ENCODE measurements at places on chromosomes 12 and 14.

- no peak overlapping the region for H3K27ac ChIP-seq
- H3K36me3 ChIP-seq = peaks cover 15% of the 10 kb centered on the region
- DNase-seq = no peak
- H3K4me1 ChIP-seq = peaks cover 12% of the 10 kb centered on the region
- no peak overlapping the region for H3K4me3 ChIP-seq
Measured at GRCh38 chr12:125110641-125111360, 45.6 kb downstream of the AACS start.

DNA sequence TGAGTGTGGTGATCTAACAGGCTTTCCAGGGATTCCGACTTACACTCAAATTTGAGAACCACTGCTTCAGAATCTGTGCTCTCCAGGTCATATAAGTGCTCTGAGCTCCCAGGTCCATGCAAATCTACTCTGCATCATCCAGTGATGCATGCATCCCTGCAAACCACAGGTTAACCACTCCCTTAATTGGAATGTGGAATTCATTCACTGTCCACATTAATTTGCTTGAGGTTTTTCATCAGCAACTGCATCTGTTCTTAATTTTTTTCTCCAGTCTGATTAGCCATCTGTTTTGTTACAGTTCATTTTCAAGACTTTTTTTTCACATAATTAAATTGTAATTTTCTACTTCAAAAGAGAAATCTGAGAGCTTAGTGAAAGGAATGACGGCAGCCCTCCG lies 43.4 kb upstream of the RIN3 start:
- no peaks in the 10 kb centered on the region for H3K4me1 ChIP-seq
- no peak overlapping the region for H3K4me3 ChIP-seq

GRCh38 chr12:94761559-94761958 lies 111.2 kb upstream of the TMCC3 start:
- no peaks in the 10 kb centered on the region for H3K27me3 ChIP-seq
- H3K27ac ChIP-seq = no peak overlapping the region
- no peak overlapping the region for H3K4me3 ChIP-seq
- H3K4me1 ChIP-seq = peaks cover 29% of the 10 kb centered on the region
- DNase-seq = no peak
- H3K36me3 ChIP-seq = no peaks in the 10 kb centered on the region

DNA sequence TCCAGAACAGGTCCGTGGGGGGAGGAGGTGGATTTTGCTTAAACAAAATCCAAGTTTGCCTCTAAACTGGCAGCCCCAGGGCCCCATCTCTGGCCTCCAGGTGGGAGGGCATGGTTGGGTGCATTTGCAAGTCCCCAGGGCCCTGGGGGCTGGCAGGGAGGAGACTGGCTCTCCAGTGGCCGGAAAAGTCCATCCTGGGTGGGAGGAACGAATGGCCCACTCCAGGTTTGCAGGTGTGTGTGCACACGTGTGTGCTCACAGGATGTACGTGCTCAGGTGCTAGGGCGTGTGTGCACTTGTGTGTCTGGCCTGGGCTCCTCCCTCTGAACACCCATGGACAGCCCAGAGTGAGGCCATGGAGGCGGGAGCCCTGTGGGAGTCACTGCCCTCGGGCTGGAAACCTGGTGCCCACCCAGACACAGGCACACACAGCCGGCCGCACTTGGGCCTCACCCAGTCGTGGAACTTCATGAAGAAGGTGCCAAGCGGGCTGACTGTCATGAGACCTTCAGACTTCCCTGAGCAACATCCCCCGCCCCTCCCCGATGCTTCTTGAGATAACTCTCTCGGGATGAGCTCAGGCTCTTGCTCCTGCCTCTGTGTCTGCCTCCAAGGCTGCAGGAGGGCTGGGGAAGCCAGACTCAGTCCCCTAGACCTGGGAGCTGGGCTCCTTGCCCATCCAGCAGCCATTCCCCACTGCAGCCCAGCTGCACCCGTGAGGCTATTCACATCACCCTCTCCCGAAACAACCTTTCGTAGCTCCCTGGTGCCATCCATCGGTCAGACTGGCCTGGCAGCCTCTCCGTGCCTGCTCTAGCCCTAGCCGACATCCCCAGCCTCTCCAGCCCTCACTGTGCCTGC lies 9.4 kb downstream of the AHNAK2 start:
- H3K4me1 ChIP-seq = peaks cover 8% of the 10 kb centered on the region
- H3K36me3 ChIP-seq = no peaks in the 10 kb centered on the region
- peaks cover 18% of the 10 kb centered on the region for H3K27me3 ChIP-seq
- H3K4me3 ChIP-seq = no peak overlapping the region
- no peak overlapping the region for H3K27ac ChIP-seq
- DNase-seq = no peak

- no peaks in the 10 kb centered on the region for H3K36me3 ChIP-seq
- DNase-seq = peak; percentile 9
- no peak overlapping the region for H3K4me3 ChIP-seq
- H3K27ac ChIP-seq = no peak overlapping the region
- H3K4me1 ChIP-seq = no peaks in the 10 kb centered on the region
- peaks cover 3% of the 10 kb centered on the region for H3K27me3 ChIP-seq
Measured at GRCh38 chr14:45426685-45427282, 173.8 kb upstream of the MIS18BP1 start.

DNA sequence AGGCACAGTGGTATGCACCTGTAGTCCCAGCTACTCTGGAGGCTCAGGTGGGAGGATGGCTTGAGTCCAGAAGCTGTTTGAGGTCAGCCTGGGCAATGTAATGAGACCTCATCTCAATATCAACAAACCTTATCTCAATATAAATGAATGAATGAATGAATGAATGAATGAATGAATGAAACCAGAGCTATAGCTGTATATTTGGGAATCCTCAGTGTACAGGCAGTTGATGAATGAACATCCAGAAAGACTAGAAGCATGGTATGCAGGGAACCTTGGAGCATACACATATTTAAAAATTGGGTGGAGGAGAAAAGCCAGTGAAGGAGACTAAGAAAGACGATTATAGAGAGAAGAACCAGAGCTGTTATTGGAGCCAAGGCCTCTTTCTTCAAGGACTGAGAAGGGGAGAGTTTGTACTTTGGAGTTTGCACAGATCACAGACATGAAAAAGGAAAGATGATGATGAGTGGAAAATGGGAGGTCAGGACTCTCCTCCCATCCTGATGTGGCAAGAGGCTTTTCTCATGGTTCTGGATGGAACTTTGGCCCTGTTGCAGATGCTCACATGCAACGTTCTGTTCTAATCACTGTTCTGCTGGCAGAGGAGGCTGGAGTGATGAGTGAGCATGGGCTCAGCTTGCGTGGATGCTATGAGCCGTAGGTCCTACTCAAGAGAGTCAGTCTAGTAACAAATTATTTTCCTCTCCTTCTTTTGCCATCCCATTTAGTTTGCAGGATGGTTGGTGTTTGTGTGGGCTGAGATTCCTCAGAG lies 114.4 kb downstream of the PRKCH start:
- DNase-seq = no peak
- H3K4me1 ChIP-seq = peaks cover 8% of the 10 kb centered on the region
- H3K36me3 ChIP-seq = no peaks in the 10 kb centered on the region

DNA sequence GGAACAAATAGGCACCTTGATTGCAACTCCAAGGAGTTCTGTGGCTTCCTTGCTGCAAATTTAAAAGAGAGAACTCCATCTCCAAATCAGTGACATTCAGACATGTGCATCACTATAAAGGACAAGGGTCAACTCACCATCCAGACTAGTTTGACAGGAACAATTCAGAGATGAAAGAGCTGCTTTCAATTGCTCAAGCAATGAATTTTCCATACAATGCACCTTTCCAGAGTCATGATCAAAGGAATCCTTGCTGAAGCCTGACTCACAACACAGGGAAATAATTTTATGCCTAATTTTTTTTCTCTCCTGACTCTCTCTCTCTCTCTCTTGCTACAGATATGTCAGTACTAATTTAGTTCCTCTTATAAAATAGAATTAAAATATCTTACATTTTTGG lies 380.5 kb upstream of the GARIN6 start:
- no peak overlapping the region for H3K4me3 ChIP-seq
- H3K36me3 ChIP-seq = no peaks in the 10 kb centered on the region
- no peaks in the 10 kb centered on the region for H3K27me3 ChIP-seq
- DNase-seq = no peak
- no peaks in the 10 kb centered on the region for H3K4me1 ChIP-seq

DNA sequence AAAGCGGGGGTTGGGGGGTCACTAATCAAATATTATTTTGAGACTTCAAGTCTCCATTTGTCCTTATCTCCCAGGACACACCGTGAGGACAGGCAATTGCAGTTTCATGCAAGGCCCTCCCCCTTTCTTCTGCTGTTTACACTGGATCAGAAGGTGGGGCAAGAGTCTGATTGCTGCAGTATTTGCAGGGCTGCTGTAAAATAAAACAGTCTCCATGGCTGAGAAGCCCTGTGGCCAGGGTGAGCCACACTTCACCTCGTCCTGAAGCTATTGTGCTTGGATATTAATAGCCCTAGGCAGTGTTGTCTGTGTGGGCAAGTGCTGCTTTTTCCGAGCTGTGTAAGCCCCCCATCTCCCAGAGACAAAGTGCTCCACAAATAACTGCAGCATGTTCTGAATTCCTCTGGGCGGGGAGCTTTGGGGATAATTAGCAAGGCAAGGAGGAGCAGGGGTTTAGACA lies 187.4 kb upstream of the NTF3 start:
- H3K27ac ChIP-seq = no peak overlapping the region
- peaks cover 4% of the 10 kb centered on the region for H3K36me3 ChIP-seq
- H3K4me1 ChIP-seq = no peaks in the 10 kb centered on the region
- H3K4me3 ChIP-seq = no peak overlapping the region

DNA sequence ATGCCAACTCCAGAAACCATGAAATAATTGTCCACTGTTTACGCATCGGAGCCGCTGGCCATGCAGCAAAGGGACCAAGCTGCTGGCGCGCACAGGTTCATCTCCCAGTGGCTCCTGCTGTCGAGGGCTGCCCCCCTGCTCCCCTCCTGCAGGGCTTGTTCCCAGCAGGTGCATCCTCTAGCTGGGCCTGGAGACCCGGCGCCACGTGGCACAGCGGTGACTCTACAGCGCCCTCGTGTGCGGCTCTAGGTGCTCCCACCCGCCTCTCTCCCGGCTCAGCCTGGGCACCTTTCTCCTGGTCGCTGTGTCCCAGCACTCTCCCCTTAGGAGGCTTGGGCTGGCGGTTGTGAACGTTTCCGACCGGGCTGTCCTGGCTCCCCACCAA lies 37.5 kb upstream of the INF2 start:
- H3K27me3 ChIP-seq = no peaks in the 10 kb centered on the region
- no peaks in the 10 kb centered on the region for H3K36me3 ChIP-seq
- DNase-seq = no peak
- H3K4me3 ChIP-seq = peak overlapping the region; percentile 77

GRCh38 chr12:6085841-6086240 lies 38.6 kb downstream of the VWF start:
- peaks cover 43% of the 10 kb centered on the region for H3K27me3 ChIP-seq
- H3K4me1 ChIP-seq = no peaks in the 10 kb centered on the region
- no peak overlapping the region for H3K27ac ChIP-seq
- H3K4me3 ChIP-seq = no peak overlapping the region
- H3K36me3 ChIP-seq = no peaks in the 10 kb centered on the region

DNA sequence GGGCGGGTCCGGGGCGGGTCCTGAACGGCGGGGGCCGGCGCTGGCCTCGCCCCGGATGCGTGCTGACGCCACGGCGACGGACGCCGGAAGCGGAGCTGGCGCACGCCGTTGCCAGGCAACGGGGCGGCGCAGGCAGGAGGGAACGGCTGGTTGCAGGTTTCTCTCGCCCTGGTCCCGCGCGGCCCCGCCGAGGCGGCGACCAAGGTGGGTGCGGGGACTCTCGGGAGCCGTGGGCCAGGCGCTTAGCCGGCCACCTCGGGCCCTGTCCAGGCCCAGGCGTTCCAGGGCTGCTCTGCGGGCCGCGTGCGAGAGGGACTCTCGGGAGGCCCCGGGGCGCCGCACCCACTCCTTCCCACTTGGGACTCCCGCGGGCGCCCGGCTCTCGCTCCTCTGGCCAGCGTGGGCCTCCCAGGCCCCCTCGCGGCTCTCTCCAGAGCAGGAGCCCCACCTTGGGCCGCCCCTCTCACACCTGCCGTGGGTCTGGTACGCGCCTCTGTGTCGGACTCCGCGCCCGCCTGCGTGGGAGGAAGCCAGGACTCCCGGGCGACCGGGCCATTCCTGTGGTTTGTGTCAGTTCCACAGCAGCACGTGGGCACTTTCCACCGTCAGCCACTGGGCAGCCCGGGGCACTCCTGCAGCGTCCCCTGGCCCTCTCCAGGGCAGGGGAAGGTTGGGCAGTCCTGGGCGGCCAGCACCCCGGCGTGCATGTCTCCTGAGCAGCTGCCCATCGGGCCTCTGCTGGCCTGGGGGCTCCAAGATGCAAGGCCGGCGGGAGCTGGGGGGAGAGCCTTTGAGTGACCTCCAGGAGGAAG lies at the start of gene CLBA1:
CLBA1 (plus strand) TSS at position 114 of the 812 bp plus-strand sequence; CDS start at position 758, 644 bp downstream.
- H3K4me1 ChIP-seq = peaks cover 7% of the 10 kb centered on the region
- peak; percentile 90 for DNase-seq
- H3K36me3 ChIP-seq = no peaks in the 10 kb centered on the region
- peak within 1 kb of the TSS; percentile 83 for H3K4me3 ChIP-seq
- H3K27me3 ChIP-seq = peaks cover 4% of the 10 kb centered on the region

GRCh38 chr12:700016-700415 lies 36.8 kb upstream of the NINJ2 start:
- peaks cover 6% of the 10 kb centered on the region for H3K4me1 ChIP-seq
- H3K27me3 ChIP-seq = no peaks in the 10 kb centered on the region
- H3K27ac ChIP-seq = no peak overlapping the region

DNA sequence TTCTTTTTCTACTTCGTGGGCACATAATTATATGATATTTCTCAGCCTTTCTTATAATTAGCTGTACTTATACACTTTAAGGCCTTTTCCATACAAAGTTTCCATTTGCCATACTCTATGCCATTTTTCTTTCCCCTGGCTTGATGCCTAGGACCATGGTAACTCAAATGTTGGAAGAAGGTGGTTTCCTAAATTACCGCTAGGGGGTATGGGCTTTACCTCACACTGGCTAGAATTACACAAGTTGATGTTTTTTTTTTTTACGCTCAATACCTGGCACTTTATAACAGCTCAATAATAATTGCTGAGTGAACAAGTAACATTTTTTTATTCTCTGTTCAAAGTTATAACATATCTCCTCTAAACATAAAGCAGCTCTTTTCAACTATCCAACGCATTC lies 306.8 kb upstream of the LRFN5 start:
- no peak for DNase-seq
- no peaks in the 10 kb centered on the region for H3K27me3 ChIP-seq
- no peaks in the 10 kb centered on the region for H3K4me1 ChIP-seq

DNA sequence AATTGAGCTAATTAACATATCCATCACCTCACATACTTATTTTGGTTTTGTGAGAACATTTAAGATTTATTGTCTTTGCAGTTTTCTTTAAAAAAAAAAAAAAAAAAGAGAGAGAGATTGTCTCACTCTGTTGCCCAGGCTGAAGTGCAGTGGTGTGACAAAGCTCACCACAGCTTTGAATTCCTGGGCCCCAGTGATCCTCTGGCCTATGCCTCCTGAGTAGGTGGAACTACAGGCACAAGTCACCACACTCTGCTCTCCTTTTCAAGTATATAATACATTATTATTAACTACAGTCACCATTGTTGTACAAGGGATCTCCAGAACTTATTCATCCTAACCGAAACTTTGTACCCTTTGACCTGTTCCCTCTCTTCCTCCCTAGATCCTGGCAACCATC lies 64.0 kb downstream of the NUMB start:
- H3K27ac ChIP-seq = peak overlapping the region; percentile 88
- peaks cover 29% of the 10 kb centered on the region for H3K4me1 ChIP-seq
- no peak overlapping the region for H3K4me3 ChIP-seq
- no peaks in the 10 kb centered on the region for H3K27me3 ChIP-seq
- no peaks in the 10 kb centered on the region for H3K36me3 ChIP-seq

GRCh38 chr14:92785667-92786426 lies 8.3 kb upstream of the GOLGA5 start:
- DNase-seq = no peak
- H3K27me3 ChIP-seq = no peaks in the 10 kb centered on the region
- H3K27ac ChIP-seq = no peak overlapping the region

- H3K27me3 ChIP-seq = no peaks in the 10 kb centered on the region
- H3K4me3 ChIP-seq = peak overlapping the region; percentile 91
- no peak for DNase-seq
- peaks cover 27% of the 10 kb centered on the region for H3K4me1 ChIP-seq
- peak overlapping the region; percentile 92 for H3K27ac ChIP-seq
Measured at GRCh38 chr12:132145334-132145733, 1.1 kb downstream of the NOC4L start.

Data from naive B cell (primary cell).